ENCODE measurements at places on chromosomes 11 and 22.

GRCh38 chr11:103528046-103528445 lies 418.8 kb downstream of the DYNC2H1 start:
- no peak for DNase-seq

GRCh38 chr11:60785136-60785535 lies at the start of gene MS4A10:
Gene MS4A10 (plus strand): TSS chr11:60785333. CDS start chr11:60790336, 5,003 bp downstream.
- no peak for DNase-seq

DNA sequence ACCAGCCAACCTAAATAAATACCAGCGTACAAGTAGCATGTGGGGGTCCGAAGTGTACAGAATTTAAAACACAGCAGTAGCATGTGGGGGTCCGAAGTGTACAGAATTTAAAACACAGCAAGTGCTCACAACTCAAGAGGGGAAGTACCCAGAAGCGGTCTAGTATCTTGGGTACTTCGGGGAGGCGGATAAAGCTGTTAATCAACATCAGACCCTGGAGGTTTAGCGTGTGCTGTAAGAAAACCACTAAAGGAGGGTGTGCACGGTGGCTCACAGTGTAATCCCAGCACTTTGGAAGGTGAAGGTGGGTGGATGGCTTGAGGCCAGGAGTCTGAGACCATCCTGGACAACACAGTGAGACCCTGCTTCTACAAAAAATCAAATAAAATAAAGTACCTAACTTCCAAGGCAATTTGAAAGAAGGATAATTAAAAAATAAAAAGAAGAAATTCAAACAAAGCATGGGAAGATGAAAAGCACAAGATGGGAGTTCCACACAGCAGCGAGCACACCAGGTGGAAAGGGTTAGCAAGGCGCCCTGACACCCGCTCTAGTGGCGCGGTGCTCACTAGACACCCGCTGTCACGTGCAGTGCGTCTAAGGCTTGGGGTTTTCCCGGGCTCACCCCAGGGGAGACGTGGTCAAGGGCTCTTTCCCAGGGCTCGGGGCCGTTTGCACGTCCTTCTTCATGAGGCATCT lies 35.0 kb upstream of the MOB2 start:
- DNase-seq = no peak

- no peak for DNase-seq
Measured at GRCh38 chr11:398826-399225, 4.8 kb downstream of the PKP3 start.

GRCh38 chr11:60165951-60166350 lies 16.9 kb downstream of the MS4A6A start:
- no peak for DNase-seq

DNA sequence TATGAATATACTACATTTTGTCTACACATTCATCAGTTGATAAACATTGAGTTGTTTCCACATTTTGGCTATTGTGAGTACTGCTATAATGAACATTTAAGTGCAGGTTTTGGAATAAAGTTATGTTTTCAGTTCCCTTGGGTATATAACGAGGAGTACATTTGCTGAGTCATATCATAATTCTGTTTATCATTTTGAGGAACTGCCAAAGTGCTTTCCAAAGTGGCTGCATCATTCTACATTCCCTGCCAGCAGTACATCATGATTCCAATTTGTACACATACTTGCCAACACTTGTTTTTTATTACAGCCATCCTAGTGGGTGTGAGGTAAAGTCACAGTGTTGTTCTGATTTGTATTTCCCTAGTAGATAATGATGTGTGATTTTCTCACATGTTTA lies 1458.6 kb upstream of the TENM4 start:
- DNase-seq = peak; percentile 96

GRCh38 chr11:5818245-5818886 lies 9.6 kb downstream of the OR52N2 start:
- peak; percentile 78 for DNase-seq

DNA sequence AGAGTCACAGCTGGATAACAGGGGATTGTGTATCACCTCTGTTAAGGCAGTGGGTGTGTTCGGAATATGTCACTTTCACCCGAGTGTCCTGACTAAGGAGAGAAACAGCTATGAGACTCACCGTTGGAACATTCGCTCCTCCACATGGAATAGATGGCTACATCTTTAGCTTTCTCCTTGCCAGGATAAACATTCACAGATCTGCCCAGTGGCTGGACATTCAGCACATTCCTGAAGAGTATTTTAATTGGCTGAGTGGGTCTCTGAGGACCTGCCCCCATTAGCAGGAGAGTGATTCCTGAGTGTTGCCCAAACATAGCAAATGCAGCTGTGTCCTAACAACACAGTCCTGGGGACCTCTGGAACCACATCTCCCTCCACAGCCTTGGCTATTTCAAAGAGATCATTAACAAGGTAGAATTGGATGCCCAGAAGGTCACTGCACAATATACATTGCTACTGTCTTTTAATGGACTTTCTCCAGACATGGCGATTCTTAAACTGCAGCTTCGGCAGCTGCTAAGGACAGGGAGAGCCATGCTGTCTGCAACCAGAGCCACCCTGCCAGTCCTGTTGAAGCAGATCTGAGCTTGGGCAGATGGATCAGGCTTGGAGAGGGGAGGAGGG lies 435.0 kb upstream of the CADM1 start:
- DNase-seq = no peak

DNA sequence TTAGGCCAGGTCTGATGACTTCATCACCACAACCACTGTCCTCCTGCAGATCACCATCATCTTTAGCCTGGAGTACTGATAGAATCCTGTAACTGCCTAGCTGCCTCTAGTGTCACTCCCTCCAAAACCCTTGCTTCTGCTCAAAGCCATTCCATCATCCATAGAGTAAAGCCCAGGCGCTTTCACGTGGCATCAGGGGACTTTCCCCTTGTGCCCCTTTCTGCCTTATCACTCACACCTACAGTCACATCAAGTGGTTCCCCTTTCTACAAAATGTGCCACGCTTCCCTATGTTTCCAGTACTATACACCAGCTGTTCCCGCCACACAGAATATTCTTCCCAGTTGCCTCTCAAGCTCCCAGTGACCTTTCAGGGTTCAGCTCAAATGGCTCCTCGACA lies 75.9 kb downstream of the MN1 start:
- no peak for DNase-seq

- DNase-seq = no peak
Measured at GRCh38 chr11:129440028-129440713, 64.5 kb downstream of the BARX2 start.

DNA sequence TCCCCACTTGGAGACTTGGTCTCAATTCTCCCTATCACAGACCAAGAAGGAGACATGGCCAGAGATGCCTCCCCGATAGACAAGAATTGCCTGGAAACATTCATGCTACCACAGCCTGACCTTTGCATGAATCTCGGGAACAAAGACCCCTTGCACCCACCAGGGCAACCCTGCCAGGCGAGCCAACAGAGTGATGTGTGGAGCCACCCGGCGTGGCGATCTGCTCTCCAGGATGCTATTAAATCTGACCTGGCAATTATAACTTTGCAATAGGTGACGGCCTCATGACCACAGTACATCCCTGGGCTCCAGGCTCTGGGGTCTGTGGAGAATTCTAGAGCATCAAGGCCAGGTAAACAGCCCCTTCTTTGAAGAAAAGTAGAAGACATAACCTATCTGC lies 31.1 kb upstream of the MN1 start:
- DNase-seq = no peak

DNA sequence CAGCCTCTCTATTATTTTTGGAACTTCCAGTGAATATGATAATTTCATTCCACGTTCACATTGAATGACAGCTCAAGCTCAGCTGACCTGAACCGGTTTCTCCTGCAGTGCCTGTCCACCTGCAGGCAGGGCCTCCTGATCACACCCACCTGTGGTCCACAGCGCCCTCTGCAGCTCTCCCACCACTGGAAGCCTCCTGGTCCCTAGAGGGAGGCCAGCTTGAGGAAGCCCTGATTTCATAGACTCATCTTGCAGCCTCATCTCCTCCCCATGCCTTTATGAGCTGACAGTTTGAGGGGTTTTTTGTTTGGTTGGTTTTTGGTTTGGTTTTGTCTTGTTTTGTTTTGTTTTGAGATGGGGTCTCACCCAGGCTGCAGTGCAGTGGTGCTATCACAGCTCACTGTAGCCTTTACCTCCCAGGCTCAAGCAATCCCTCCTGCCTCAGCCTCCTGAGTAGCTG lies 29.9 kb upstream of the MALAT1 start:
- peak; percentile 85 for DNase-seq

DNA sequence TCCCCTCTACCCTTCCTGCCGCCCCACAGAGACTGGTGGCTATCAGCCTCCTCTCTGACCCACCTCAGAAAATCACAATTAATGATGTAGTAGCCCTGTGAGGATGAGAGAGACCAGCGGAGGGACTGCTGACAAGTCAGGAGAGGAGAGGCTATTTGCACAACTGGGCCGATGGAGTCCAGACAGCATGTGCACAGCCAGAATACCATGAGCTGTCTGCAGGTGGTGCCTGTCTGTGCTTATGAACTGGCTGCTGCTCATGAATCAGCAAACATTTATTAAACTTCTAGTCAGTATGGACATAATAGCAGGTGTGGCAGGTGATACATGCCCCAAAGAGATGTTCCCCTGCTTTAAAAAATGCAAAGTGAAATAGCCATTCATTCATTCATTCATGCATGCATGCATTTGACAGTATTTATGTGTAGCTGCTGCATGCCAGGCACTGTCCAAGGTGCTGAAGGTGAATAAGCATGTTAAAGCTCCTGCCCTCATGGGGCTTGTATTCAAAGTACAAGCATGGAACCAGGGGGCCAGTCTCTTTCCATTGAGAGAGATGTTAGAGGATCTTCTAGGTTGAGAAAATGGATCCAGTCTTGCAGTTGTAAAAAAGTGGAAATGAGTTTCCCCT lies 141.3 kb downstream of the GRIK4 start:
- DNase-seq = peak; percentile 49

DNA sequence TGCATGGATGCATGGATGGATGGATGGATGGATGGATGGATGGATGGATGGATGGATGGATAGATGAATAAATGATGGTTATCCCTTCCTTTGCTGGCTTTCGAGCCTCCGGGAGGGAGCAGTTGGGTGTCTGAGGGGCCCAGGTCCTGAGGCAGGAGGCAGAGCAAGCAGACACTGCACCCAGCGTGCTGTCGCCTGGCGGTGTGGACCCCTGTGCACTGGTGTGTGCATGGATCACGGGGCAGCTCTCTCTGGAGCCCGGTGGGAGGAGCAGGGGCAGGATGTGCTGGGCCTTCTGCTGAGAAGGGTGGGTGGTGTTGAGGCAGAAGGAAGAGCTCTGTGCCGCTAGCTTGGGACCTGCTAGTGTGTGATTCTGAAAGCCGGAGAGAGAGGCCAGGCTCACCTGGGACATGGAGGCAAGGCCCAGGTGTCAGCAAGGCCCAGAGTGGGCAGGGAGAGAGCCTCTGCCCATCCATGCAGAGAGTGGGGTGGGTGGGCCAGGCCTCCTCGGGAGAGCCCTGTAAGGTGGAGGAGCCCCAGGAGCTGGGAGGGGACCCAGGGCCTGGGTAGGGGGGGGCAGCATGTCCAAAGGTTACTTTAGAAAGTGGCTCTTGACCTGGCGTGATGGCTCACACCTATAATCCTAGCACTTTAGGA lies 254.4 kb downstream of the BRD1 start:
- no peak for DNase-seq

DNA sequence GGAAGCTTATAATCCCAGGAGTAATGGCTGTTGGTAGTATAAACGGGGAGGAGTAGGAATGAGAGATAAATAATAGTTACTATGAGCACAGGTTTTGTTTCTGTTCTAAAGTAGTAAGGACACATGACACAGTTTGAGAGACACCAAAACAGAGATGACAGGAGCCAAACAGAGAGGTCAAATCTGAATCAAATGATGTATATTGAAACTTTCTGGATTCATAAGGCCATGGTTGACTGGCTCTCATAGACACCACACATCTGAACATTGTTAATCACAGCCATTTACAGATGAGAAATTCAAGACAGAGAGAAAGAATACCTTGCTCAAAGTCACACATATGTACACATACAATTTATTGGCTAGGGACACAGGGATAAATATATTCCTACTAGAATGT lies 63.4 kb upstream of the UCP3 start:
- no peak for DNase-seq

DNA sequence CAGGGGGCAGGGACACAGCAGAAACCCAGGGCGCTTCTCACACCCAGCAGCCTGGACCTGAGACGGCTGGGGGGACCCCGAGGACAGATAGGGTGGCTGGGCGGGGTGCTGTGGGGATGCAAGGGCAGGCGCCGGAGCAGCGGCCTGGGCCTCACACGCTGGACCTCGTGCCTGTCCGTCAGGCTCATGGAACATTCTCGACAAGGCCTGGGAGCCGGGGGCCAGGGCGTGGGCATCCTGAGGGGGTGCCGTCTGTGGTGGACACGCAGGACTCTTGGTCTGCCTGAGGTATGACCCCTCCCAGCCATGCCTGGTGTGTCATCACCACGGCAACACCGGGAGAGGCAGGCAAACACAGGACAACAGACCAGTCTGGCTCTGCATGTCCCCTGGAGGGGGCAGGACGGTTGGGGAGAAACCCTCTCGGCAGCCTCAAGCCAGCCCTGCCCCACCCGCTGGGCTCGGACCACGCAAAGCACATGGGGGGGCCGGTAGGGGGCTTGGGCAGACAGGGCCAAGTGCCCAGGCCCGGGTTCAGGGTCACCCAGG lies 21.4 kb downstream of the MRPL23 start:
- DNase-seq = no peak

DNA sequence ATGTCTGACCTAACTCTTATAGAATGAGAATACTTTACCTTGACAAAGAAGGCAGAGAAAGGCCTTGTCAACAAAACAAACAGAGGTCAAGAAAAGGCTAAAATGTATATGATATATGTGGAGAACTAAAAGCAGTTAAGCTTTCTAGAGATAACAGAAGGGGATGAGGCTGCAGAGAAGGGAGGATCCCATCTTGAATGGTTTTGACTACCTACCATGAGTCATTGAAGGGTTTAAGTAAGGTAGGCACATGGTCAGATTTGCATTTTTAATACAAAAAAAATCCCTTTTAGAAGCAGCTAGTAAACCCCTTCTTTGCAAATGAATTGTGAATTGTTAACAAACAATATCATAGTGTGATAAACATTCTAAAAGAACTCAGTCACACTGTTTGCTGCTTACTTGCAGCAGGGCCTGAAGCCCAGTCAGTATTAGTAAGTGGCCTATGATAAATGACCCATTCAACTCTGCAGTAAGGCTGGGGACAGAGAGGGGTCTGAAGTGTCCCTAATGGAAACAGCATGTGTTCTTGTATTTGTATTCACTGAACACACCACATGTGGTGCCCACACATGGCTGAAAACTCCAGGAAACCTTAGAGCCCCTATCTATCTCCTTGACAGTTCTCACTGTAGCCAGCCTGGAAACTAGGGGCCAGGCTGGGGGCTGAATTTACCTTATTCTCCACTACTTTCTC lies 328.8 kb upstream of the PITPNB start:
- peak; percentile 35 for DNase-seq

Measured in OCI-M1 (cell line).